ENCODE measurements at places on chromosomes 1 and 21.

DNA sequence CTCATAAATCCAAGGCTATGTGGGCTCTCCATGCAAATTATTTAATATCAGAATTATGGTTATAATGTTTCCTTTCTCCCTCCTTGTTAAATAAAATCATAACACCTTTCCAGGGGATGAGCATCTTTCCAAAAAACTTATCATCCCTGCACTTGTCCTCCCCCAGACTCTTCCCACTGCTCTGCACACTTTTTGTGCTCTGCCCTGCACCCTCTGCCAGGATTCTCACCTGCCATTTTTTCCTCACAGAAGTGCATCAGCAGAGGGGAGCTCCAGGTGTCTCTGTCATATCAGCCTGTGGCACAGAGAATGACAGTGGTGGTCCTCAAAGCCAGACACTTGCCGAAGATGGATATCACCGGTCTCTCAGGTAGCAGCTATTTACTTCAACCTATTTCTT is 20.9 kb downstream of the SYT11 start:
- no peak for DNase-seq

- DNase-seq, result no peak
These were observed 52.5 kb upstream of the BOLA1 start for GRCh38 chr1:149846593-149847466.

- DNase-seq, result no peak
These were observed 24.6 kb downstream of the C2CD2 start for GRCh38 chr21:41929248-41929647.

DNA sequence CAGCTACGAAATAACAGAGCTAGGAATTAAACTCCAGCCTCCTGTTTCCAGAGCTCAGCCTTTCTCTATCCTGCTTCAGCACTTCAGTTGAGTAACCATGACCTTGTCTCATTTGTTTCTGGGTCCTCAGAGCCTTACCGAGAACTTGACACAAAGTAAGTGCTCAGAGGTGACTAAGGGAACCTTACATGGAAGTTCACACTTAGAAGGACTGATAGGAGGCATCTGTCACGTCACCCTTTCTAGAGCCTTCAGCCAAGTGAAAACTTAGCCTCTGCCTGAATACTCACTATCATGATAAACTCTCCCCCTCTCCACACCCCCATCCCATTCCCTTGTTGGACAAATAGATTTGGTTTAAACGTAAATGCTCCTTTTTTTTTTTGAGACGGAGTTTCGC is 9.8 kb upstream of the LUZP1 start:
- no peak for DNase-seq

DNA sequence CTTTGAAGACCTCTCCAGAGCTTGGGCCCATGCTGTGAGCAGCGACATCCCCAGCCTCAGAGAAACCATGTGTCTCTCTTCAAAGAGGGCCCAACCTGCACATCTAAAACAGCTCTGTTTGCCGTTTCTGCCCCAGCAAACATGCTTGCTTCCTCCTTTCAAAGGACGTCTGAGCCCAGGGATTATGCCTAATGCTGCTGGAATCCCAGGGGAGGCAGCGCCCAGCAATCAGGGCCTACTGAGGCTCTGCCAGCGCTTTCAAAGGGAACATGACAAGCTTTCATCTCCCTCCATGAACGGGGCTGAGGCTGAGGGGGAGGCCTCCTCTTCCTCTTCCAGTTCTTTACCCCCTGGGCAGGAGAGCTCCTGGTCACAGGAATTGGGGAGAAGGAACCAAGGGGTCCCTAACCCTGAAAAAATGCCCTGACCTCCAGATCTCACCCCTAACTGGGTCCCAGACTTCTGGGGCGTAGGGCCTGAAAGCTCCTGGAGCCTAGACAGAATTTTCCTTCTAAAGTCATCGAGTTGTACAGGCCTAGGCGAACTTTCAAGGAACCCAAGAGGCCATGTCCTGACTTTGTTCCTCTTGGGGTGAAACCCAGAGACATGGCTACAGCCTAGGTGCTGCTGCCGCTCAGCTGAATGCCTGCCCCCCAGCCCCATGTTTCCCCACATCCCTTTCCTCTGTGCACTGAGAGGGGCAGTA is 13.4 kb upstream of the ASCL5 start:
- DNase-seq, result no peak

DNA sequence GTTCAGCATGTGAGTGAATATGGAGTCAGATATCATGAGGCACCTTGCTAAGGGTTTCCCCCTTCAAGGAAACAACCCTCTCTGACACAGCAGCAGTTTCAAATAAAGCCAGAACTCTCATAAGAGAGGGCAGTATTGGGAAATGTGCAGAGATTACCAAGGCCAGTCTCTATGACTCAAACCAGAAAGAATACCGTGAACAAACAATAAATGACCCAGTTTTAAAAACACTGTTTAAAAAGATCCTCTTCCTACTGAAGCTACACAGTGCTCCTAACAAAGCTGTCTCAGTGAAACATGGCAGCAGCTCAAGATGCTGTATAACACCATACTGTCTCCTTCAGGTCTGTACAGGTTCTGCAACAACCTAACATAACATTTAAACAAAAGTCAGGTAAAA is 102.6 kb downstream of the KIAA0319L start:
- no peak for DNase-seq

GRCh38 chr1:234186037-234186688 is 187.1 kb upstream of the COA6 start:
- no peak for DNase-seq

DNA sequence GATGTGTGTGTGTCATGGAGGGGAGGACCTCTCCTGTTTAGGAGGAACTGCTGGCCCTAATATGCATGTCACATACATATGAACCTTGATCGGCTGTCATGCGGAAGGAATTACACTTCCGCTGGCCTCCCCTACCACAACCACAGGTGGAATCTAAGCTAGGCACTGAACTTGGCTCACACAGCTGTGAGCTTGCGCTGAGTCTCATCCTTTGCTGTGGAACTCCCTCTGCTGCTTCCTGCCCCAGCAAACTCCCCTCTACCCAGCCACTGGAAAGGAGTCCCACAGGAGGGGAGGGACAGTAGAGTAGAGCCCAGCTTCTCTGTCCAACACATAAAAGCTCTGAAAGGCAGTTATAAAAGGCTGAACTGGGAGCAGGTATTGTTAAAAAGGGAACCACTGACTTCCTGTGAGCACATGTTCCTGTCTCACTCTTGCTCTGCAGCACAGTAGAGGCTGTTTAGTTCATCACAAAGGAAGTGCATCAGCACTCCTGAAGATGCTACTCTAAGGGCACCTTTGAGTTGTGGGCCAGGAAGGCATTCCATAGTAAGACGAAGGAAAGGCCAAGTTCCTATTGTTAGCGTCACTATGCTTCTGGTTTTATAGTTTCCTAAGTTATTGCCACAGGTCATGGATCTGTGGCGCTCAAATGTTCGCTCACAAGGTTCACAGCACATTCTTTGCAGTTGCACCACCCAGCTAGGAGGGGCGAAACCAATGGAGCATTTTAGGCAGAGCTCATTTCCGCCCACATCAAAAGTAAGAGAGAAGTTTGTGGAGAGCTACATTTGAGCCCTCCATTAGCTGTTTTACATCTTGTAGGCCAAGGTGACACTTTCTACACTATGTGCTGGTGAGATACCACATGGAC is 17.7 kb upstream of the PTPRC start:
- no peak for DNase-seq

DNA sequence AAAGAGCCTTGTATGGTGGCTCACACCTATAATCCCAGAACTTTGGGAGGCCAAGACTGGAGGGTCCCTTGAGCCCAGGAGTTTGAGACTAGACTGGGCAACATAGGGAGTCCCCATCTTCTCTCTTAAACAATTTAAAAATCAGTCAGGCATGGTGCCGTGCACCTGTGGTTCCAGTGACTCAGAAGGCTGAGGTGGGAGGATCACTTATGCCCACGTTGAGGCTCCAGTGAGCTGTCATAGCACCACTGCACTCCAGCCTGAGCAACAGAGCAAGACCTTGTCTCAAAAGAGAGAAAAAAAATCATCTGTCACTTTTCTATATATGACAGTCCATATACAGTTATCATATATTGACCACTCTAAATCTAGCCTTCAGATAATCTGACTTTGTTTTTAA is 658.3 kb downstream of the LTN1 start:
- no peak for DNase-seq

- no peak for DNase-seq
These were observed 51.1 kb downstream of the SLC44A5 start for GRCh38 chr1:75559800-75560199.

- no peak for DNase-seq
These were observed 55.0 kb downstream of the NTMT2 start for GRCh38 chr1:170200621-170201397.

GRCh38 chr1:203142684-203143408 is 15.3 kb downstream of the ADORA1 start:
- DNase-seq, result peak; percentile 96

DNA sequence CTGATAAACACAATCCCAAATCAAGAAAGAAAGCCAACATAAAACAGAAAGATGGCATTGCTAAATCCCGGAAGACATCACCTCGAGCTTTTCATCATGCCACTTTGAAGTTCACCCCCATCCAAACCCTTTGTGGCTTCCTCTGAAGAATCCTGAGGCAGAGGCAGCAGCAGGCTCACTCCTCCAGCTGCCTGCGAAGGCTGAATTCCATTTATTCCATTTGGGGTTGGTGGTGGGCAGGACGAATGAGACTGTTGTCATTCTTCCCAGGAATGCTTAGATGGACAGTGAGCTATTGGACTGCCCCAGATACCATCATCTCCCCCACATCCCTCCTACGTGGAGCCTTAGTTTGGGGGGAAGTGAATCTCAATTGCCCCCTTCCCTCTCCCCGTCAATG is 437.5 kb downstream of the SMYD3 start:
- DNase-seq, result no peak

GRCh38 chr1:217526636-217527035 is 104.3 kb downstream of the GPATCH2 start:
- peak; percentile 83 for DNase-seq

Data from NCI-H2171 treated with DMSO at 0.1 percent for 48 hours (cell line).